Mammary epithelial cell (primary cell): ENCODE measurements at places on chromosomes 7 and 10. TPM values are rescaled to one million over a fixed set of nuclear protein-coding genes. Genes with fewer than 3 reads are reported as not detected.

- DNase-seq, result no peak
Measured at GRCh38 chr7:66841898-66842297, 79.1 kb upstream of the TMEM248 start.

DNA sequence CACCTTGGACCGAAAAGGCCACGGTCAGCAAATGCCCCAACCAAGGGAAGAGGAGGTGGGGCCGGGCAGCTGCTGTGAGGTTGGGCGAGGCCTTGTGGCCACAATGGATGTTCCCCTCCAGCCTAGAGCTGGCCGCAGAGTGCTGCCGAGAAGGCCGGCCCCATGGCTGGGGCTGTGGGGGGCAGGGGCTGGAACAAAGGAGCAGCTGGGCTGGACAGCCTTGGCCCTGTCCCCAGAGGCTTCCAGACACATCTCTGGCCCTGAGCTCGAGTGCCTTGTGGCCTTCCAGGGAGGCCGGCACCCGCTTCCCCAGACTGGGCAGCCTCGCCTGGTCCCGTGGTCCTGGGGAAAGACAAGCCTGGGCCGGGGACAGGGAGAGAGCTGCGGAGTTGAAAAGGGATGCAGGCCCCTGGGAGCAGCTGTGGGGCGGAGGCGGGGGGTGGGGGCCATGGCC lies 88.0 kb downstream of the PDGFA start:
- no peak for DNase-seq

PNLIPRP3 gene
- 39.7 TPM for polyA plus RNA-seq

FAM221A gene
- 0.44 TPM for polyA plus RNA-seq

AKR1C4 gene
- polyA plus RNA-seq, result not detected

DPYSL4 gene
- 6.6 TPM for polyA plus RNA-seq
